ENCODE measurements at places on chromosomes 7 and 10.

- no peak for DNase-seq
These were observed 13.2 kb upstream of the MAP3K8 start for GRCh38 chr10:30420766-30421165.

GRCh38 chr10:22345301-22346095 lies at the start of gene SPAG6:
Gene SPAG6, plus strand, starts transcription at chr10:22345496. Its CDS starts 116 bp downstream, at chr10:22345612.
- DNase-seq: peak; percentile 36

DNA sequence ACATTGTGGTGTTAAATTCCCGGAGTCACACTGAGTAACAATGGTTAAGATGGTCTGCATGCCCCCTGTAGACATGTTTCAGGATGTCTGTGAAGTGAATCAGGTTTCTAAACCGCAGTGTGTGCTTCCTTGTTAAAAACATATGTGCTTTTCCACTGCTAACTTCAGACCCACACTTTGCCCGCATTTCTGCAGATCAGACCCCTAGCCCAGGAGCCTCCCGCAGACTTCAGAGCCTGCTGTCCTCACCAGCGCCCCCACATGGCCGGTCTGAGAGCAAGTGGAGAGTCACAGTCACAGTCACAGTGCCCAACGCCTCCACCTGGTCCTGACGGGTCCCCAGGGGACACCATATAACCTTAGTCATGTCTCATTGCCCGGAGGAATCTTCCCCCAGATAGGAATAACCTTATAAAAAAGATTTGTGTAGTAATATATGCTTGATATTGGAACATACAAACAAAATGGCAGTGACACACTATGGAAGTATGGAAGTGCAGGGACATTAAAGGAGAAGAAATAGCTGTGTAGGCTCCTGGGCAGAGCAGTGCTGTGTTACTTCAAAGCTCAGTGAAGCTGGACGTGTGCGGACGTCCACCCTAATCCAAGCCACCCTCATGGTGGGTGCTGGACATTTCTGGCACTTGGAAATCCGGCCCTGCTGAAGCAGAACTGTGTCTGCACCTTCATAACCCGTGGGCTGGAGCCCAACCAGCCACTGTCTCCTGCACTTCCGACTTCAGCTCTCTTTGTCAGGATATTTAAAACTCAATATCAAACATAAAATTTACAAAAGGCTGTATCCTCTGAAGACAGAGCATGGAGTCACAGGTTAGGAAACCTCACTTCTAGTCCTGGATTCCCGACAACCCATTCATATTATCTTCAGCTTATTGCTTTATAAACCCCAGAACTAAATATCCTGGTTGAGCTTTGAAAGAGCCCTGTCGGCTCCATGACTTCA lies 29.0 kb downstream of the GSTO2 start:
- no peak for DNase-seq

DNA sequence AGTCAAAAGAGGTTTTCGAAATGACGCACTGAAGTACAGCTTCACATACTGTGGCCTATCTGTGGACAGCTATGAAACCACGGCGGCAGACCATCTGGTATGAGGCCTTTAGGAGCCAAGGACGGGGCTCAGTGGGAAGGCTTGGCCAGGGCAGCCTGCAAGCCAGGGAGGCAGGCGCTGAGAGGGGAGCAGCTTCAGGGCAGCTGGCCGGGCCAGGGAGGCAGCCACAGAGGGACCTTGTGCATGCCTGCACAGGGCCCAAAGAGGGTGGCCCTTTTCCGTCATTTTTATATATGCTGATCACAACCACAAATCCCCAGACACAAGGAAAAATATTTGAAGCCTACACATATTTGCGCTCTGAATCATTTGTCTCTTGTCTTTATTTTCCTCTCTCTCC lies 13.5 kb downstream of the CALD1 start:
- no peak for DNase-seq

- no peak for DNase-seq
These were observed 72.4 kb upstream of the LOXL4 start for GRCh38 chr10:98340261-98340939.

DNA sequence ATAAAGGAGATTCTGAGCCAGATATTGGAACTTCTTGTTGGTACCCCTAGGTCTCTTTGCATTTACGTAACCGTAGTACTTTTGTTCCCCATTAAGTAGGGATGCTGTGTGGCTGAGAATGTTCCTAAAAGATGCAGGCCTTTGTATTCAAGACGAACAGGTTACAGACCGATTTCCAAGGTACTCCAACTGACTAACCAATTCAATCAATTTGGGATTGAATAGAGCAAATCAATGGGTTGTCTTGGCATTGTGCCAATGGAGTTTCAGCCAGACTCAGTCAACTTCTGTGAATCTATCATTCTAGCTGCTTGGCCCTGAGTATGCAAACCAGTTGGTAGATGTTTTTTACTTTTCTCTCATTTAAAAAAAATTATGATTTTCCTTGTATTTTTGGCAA lies 347.3 kb upstream of the NPVF start:
- DNase-seq: no peak

DNA sequence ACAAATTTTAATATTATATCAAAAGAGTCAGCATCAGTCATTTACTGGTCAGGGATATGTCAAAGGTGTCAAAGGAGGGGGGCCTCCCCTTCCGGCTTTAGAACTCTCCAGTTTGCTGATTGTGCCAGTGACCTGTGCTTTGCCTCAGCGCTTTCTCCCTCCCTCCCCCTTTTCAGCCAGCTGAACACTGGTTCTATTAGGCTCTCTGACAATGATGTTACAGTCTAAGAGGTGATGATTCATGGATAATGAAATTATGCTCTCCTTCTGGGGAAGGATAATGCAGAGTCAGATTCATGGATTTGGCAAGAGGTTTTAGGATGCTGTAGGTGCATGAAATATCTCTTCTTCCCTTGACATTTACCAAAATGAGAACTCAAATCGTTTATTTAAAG lies 6.1 kb downstream of the LRRTM3 start:
- DNase-seq: no peak

DNA sequence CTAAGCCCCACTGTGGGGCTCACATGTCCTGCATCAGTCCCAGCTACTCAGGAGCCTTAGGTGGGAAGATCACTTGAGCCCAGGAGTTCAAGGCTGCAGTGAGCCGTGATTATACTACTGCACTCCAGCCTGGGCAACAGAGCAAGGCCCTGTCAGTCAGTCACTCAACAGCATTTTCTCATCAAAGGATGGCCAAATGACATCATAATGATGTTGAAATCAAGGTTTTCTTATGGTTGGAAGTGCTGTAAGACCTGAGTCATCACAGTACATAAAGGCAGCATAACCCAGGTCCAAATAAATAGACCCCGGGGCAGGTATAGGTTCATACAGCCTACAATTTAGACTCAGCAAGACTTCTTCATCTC lies 341.1 kb downstream of the PARD3 start:
- DNase-seq: no peak

GRCh38 chr7:103686064-103686463 lies 240.1 kb upstream of the SLC26A5 start:
- DNase-seq: no peak

DNA sequence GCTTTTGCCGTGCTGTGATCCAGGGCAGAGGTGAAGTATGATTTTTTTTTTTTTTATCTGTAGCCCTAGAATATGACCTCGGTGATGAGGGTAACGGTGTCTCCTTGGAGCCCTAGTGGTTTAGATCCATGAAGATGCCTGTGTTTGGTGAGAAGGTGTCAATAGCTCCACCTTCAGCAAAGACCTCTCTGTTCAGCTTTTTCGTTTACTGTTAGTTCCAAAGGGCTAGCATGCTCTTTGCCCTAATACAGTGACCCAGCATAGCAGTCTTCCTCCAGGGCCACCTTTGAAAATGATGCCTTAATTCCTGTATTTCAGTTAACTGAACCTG lies 746 bp upstream of the MRPS16 start:
- DNase-seq: no peak

- no peak for DNase-seq
These were observed 638.1 kb upstream of the POT1 start for GRCh38 chr7:125567686-125568085.

DNA sequence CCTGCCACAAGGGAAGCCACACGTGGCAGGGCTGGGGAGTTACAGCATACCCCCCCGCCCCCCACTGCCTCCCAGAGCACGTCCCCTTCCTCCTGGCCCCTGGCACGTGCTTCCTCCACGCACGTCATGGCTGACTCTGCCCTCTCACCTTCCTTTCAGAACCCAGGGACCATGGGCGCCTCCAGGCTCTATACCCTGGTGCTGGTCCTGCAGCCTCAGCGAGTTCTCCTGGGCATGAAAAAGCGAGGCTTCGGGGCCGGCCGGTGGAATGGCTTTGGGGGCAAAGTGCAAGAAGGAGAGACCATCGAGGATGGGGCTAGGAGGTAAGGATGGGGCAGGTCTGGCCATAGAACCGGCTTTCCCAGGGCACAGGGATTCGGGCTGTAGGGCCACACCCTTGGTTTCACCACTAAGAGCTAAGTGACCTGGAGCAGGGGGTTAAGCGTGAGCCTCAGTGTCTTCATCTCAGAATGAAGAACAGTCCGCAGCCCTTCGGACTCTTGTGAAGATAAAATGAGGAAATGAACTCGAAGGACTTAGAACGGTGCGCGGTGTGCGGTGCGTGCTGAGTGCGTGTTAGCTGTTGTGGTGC lies 2.5 kb downstream of the NUDT1 start:
- DNase-seq: no peak

GRCh38 chr10:83214136-83214535 lies 925.2 kb upstream of the GHITM start:
- no peak for DNase-seq

GRCh38 chr10:132579027-132579859 lies 41.7 kb downstream of the INPP5A start:
- DNase-seq: no peak

DNA sequence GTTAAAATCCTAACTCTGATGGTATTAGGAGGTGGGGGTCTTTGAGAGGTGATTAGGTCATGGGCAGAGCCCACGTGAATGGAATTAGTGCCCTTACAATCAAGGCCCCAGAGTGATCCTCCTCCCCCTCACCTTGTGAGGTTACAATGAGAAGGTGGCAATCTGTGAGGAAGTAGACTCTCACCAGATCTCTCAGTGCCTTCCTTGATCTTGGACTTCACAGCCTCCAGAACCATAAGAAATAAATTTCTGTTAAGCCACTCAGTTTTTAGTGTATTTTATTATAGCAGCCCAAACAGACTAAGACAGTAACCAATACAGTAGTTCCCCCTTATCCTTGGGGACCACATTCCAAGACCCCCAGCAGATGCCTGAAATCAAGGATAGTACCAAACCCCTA lies 32.0 kb downstream of the STRA8 start:
- no peak for DNase-seq
